Cardiac atrium fibroblast (primary cell): ENCODE measurements at places on chromosomes 1 and 21. TPM values are rescaled to one million over a fixed set of nuclear protein-coding genes. Genes with fewer than 3 reads are reported as not detected.

The ARHGAP29 gene
- total RNA-seq: 44.8 and 53.8 TPM in 2 replicates

The COL8A2 gene
- total RNA-seq: 1.4 and 1.5 TPM in 2 replicates

The ZBTB48 gene
- total RNA-seq: 11.3 and 12.6 TPM in 2 replicates

The ADAMTS1 gene
- 163 and 180 TPM in 2 replicates for total RNA-seq

The TESK2 gene
- 1.8 and 2.8 TPM in 2 replicates for total RNA-seq

The TRIM67 gene
- not detected in 2 replicates for total RNA-seq

The LCE1C gene
- not detected in 2 replicates for total RNA-seq

The SRM gene
- total RNA-seq: 62.9 and 63.4 TPM in 2 replicates

The CD53 gene
- 0.36 TPM in 1 of 2 replicates, not detected in the other for total RNA-seq

The F5 gene
- total RNA-seq: not detected in 2 replicates
